Mesothelial cell of epicardium (in vitro differentiated cells): ENCODE measurements at places on chromosomes 13 and 19. TPM values are rescaled to one million over a fixed set of nuclear protein-coding genes. Genes with fewer than 3 reads are reported as not detected.

Gene CACNA1A
- total RNA-seq: 0.89 to 1.2 TPM (median 1.0 TPM) in 3 replicates

DNA sequence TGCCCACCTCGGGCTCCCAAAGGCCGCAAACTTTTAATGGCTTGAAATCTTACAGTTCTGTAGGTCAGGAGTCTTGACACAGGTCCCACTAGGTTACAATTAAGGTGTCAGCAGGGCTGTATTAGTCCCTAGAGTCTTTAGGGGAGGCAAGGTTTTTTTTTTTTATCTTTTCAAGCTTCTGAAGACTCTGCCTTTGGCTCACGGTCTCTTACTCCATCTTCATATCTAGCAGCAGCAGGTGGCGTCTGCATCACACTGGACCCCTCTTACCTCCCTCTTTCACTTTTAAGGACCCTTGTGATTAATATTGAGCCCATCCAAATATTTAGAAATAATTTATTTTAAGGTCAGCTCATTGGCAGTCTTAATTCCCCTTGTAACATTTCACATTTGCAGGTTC, 11.6 kb downstream of the MIR17HG start:
- peaks cover 31% of the 10 kb centered on the region for H3K4me1 ChIP-seq
- no peaks in the 10 kb centered on the region for H3K27me3 ChIP-seq
- no peak overlapping the region for H3K4me3 ChIP-seq
- DNase-seq: no peak
- H3K27ac ChIP-seq: no peak overlapping the region
- H3K36me3 ChIP-seq: peaks cover 21% of the 10 kb centered on the region

Gene GPR12
- not detected in 3 replicates for total RNA-seq

Gene IRS2
- 11.8 to 12.4 TPM (median 12.1 TPM) in 3 replicates for total RNA-seq

GRCh38 chr19:1768248-1768647, 14.9 kb downstream of the ONECUT3 start:
- H3K36me3 ChIP-seq: peaks cover 3% of the 10 kb centered on the region
- H3K27ac ChIP-seq: no peak overlapping the region
- H3K4me1 ChIP-seq: no peaks in the 10 kb centered on the region
- DNase-seq: no peak

DNA sequence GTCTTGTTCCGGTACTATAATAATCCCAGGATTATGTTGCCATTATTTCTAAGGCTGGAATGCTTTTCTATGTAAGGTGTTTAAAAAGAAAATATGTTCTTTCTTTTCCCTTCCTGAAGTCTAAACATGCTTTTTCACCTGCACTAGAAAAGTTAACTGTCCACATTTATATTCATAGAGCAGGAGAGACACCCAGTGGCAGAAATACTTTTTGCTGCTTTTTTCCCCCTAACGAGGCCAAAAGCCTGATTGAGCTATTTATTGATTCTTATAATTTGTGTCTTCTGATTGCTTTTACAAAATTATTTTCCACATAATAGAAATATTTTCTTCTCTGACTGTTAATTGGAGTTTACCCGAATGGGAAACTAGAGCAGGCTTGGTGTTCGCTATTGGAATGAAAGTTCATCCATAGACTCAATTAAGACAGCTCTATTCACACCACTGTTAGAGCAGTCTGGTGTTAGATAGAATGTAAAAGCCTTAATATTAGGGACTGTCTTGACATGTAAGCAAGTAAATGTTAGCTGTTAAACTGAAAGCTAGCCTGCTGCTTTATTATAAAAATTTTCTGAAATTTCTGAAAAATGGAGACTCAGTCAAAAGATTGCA, 15.8 kb downstream of the GPR180 start:
- peaks cover 2% of the 10 kb centered on the region for H3K4me1 ChIP-seq
- peaks cover 15% of the 10 kb centered on the region for H3K36me3 ChIP-seq
- H3K4me3 ChIP-seq: no peak overlapping the region
- H3K27me3 ChIP-seq: no peaks in the 10 kb centered on the region

DNA sequence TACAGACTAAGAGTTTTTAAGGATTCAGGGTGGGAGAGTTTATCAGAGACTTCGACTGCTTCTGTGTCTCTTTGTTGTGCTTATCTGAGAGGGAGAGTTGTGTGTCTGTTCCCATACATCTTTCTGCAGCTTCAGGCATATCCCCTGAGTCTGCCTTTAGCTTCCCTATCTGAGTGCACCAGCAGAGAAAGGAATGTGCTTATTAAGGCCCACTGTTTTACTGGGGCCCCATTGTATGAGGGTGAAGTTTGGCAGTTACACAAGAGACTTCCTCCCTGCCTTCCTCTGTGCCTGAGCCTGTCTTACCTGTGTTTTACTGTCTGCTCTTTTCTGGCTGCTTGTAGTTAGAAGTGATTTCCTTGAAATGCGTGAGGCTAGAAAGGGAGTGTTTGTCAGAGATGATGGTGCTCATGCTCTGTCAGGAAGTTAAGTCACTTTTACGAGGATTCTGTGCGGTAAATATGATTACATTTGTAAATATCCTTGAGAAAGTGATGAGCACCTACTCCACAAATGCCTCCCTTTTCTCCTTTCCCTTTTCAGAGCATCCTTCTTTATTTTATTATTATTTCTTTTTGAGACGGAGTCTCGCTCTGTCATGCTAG, 1228.9 kb upstream of the MIR17HG start:
- H3K4me3 ChIP-seq: no peak overlapping the region
- no peaks in the 10 kb centered on the region for H3K27me3 ChIP-seq
- H3K27ac ChIP-seq: no peak overlapping the region
- no peak for DNase-seq
- peaks cover 4% of the 10 kb centered on the region for H3K4me1 ChIP-seq
- H3K36me3 ChIP-seq: no peaks in the 10 kb centered on the region
